Left lung (tissue), 14 donors: ENCODE measurements at places on chromosomes 7 and 10. TPM values are rescaled to one million over a fixed set of nuclear protein-coding genes. Genes with fewer than 3 reads are reported as not detected.
A peak's percentile ranks its signal among the peaks of the same experiment; 100 is the strongest.

- H3K4me1 ChIP-seq = peaks cover 41% of the 10 kb centered on the region
- H3K27me3 ChIP-seq = no peaks in the 10 kb centered on the region
- peak overlapping the region; percentile 99 for H3K27ac ChIP-seq
- no peak for DNase-seq
Observed at GRCh38 chr10:74823791-74824183, 2.6 kb upstream of the KAT6B start.

DNA sequence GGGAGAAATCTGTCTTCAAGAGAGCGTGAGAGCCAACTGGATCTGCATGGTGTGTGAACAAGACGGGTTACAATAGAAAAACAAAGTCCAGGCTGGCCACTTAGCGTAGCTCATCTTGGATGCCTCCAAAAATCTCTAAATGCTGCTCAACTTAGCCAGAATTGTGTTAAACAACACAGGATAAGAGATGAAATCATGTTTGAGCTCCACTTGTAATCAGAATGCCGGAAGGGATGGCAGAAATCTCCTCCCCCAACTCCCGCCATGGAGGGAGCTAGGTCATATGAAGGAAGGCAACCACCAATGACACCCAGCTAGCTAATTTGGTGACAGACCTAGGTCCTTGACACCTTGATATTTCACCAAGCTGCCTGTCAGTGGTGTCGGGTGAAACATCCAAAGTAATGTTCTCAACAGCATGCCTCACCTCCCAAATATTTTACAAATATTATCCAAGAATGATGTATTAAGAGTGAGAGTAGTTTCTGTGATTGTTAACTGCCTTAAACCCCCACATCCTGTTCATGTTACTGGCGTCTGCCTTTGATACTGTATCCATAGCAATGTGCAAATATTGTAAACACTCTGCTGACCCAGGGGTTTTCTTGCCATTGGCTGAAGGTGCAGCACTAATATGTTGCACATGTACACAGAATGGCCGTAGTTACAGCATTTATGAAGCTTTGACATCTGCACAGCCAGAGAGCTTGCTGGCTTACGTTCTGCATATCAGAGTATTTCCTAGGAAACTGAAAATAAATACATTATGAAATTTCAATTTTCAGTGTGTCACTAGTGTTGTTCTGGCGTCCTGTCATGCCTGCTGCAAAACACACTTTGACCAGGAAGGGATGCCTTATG is 25.8 kb downstream of the TMEM254 start:
- H3K27ac ChIP-seq = peak overlapping the region; percentile 58
- H3K4me3 ChIP-seq = no peak overlapping the region
- H3K36me3 ChIP-seq = no peaks in the 10 kb centered on the region
- H3K4me1 ChIP-seq = no peaks in the 10 kb centered on the region
- no peaks in the 10 kb centered on the region for H3K27me3 ChIP-seq

- H3K27me3 ChIP-seq = no peaks in the 10 kb centered on the region
- no peaks in the 10 kb centered on the region for H3K4me1 ChIP-seq
- H3K4me3 ChIP-seq = no peak overlapping the region
Observed at GRCh38 chr10:6570893-6571292, 9.2 kb downstream of the PRKCQ start.

DNA sequence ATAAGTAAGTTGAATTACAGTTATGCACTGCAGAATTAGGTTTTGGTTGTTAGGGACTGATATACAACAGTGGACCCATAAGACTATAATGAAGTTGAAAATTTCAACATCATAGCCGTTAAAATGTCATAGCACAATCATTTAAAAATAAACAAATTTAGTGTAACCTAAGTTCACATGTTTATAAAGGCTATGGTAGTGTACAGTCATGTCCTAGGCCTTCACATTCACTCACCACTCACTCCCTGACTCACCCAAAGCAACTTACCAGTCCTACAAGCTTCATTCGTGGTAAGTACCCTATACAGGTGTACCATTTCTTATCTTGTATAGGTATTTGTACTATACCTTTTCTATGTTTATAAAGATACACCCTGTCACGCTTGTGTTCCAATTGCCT is 113.7 kb downstream of the RAB11FIP2 start:
- no peaks in the 10 kb centered on the region for H3K36me3 ChIP-seq
- no peaks in the 10 kb centered on the region for H3K4me1 ChIP-seq
- H3K27me3 ChIP-seq = peaks cover 11% of the 10 kb centered on the region
- DNase-seq = no peak
- H3K4me3 ChIP-seq = no peak overlapping the region

GRCh38 chr7:158414002-158414401 is 173.6 kb downstream of the PTPRN2 start:
- no peaks in the 10 kb centered on the region for H3K27me3 ChIP-seq
- no peaks in the 10 kb centered on the region for H3K4me1 ChIP-seq
- no peak overlapping the region for H3K4me3 ChIP-seq
- no peaks in the 10 kb centered on the region for H3K36me3 ChIP-seq

DNA sequence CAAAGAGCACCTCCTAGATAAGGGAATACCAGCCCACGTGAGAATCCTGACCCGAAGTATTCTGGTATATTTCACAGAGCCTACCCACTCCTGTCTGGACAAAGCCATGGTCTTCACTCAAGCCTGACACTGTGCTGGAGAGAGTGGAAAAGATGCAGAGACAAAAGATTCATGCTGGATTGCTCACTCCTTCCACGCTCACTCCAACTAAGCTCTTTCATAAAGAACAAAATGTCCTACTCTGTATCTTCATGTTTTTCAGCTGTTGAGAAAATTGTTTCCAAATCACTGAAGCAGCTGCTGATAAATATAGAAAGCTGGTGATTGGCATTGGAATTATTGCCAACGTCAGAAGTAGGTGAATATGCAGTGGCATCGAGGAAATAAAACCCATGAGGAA is 106.0 kb downstream of the ABLIM1 start:
- H3K4me1 ChIP-seq = peaks cover 15% of the 10 kb centered on the region
- H3K4me3 ChIP-seq = no peak overlapping the region
- no peaks in the 10 kb centered on the region for H3K27me3 ChIP-seq
- H3K27ac ChIP-seq = peak overlapping the region; percentile 42
- DNase-seq = no peak

GRCh38 chr7:77561352-77561751 is 24.3 kb downstream of the PTPN12 start:
- H3K4me1 ChIP-seq = peaks cover 4% of the 10 kb centered on the region
- H3K36me3 ChIP-seq = no peaks in the 10 kb centered on the region
- no peak overlapping the region for H3K4me3 ChIP-seq
- no peaks in the 10 kb centered on the region for H3K27me3 ChIP-seq
- peak overlapping the region; percentile 47 for H3K27ac ChIP-seq
- DNase-seq = no peak

ANKRD1 gene
- total RNA-seq = 165 TPM
